ENCODE measurements at places on chromosomes 13 and 19.

- DNase-seq = no peak
Measured at GRCh38 chr13:97567510-97568243, 133.7 kb downstream of the RAP2A start.

DNA sequence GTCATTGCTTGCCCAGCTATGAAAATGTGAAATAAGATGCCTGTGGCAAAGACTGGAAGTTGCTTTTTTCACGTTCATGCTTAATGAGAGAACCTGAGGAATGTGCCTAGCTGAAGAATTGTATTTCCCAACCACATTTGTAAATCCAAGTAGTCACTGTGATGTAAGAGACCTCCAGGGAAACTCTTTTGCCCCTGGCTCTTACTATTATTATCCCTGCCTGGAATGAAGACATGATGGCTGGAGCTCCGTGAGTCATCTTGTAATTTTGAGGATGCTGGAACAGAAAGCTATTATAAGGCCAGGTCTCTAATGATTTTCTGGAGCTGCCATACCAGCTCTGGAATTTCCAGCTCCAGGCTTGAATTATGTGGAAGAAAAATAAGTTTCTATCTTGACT lies 894.3 kb downstream of the DIAPH3 start:
- DNase-seq = no peak

GRCh38 chr13:73189362-73189761 lies 130.6 kb downstream of the KLF5 start:
- DNase-seq = no peak

GRCh38 chr13:44305917-44306370 lies 67.7 kb upstream of the SERP2 start:
- DNase-seq = no peak

DNA sequence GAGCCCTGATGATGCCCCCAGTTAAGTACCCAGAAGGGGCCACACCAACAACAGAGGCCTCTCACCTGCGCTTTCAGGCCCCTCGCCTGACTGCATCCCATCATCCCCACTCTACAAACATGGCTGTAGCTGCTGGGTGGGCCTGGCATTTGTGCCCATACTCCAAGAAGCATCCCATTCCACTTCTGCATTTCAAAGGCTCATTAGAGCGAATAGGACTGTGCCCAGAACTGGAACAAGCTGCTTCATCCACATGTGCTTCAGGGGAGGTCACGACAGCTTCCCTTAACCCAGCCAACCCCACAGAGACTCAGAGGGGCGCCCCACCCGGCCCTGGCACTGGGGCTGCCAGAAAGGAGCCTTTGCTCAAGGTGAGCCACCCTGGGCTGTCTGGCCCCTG lies 156.9 kb downstream of the SIPA1L3 start:
- DNase-seq = no peak

DNA sequence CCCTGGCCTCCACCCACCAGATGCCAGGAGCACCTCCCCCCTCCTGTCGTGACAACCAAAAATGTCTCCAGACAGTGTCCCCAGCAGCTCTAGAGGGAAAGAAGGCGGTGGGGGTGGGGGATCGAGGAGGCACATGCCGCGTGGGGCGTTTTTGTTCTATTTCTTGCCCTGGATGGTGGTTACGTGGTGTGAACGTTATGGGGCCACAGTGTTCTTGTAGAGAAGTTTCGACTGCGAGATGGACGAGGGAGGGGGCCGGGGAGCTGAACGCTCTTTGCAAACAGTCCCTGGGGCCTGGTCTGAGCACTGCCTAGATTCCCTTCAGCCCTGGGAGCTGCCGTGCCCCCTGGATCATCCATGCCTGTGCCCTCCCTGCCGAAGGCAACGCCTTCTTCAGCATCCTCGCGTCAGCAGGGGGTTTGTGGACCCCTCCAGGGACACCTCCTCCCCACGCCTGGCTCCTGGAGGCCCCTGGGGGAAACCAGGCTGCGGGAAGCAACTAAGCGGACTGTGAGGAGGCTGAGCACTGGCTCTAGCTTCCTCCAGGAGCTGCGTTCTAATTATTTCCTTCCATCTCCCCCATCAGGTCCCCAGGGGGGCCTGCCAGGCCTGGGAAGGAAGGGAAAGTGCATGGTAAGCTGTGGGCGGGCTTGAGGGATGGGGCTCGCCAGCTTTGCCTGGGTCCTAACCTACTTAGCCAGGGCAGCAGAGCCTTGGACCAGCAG lies 131.5 kb downstream of the IER2 start:
- DNase-seq = no peak

DNA sequence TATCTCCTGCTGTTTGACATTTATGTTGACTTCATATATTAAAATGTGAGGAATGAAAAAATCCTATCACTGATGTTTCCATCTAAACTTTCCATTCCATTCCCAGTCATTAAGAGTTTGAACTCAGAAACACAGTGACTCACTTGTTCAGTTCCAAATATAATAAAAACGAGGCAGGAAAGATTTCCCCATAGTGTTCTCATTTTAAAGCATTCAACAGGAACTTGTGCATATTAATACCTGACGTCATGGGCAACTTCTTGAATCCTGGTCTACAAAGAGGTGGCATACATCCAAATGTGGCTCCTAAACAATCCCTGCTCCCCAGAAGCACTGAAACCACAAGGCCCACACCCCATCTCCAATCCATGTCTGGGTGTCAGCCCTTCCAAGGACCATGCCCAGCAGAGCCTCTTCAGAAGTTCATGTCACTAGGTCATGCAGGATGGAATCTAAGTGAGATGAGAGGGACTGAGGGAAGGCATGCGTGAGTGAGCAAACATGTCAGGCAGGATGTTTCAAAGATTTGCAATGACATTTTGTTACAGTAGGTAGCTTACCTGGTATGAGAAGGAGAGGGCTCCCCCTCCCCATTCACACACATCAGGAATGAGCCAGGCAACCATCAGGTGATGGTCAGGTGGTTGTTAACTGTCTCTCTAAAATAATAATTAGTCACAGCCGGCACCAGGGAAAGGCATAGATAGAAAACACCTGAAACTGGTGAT lies 9.4 kb upstream of the ERVV-2 start:
- no peak for DNase-seq

DNA sequence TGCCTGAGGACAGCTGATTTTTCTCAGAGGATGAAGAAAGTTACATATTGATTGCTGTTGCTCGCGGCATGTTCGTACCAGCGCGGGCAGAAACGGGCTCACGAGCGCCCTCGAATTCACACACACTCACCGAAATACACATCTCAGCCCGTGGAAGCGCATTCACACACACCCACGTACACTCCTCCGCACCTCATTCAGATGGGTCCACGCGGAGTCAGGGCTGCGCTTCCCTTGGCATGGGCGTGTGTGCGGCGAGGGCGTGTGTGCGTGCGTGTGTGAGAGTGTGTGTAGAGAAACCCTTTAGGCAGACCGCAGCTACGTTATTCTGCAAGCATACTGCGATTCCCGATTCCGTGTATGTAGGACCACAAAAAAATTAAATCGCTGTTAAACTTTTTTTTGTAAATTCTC lies 2.1 kb upstream of the PCDH17 start:
- DNase-seq = no peak

GRCh38 chr19:11444059-11444458 lies 8.6 kb downstream of the PRKCSH start:
- DNase-seq = no peak

GRCh38 chr19:15212711-15213110 lies 11.9 kb upstream of the NOTCH3 start:
- DNase-seq = no peak

- DNase-seq = no peak
Measured at GRCh38 chr13:26658448-26659385, 101.2 kb downstream of the WASF3 start.

DNA sequence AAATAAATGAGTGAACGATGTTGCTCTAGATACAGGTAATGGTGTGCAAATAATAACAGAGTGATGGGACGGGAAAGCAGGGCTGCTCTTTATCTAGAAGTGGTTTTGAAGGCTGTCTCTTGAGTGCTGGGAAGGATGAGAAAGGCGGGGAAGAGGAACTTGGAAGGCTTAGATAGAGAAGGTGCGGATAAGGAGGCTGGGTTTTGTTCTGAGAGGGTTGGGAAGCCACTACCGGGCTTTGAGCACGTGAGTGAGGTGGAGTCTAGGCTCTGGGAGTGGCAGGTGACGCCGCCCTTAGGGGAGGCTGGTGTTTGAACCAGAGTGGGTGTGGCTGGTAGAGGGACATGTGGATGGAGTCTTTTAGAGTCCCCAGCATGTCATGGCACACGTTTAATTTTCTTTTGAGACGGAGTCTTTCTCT lies 811 bp downstream of the ARMC6 start:
- peak; percentile 65 for DNase-seq

DNA sequence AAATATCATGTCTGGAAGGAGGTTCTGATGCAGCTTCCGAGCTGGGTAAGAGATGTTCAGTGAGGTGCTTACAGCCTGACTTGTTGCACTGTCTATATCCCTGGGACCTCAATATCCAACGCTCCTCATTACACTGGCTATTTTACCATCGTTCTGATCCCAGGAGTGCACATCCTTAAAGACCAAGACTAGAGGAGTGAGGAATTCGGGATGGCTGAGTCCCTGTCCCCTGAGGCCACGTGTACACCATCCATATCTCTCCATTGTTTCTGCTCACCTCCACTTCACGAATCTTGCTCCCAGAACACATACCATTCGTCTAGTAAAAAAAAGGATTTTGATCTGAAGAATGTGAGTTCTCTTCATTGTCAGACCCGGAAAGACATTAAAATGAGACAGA lies at the start of gene OR7G2:
TSS of gene OR7G2 (minus strand) at position 101 of the 400 bp plus-strand sequence. CDS start 4,232 bp downstream, outside the sequence.
- DNase-seq = no peak

DNA sequence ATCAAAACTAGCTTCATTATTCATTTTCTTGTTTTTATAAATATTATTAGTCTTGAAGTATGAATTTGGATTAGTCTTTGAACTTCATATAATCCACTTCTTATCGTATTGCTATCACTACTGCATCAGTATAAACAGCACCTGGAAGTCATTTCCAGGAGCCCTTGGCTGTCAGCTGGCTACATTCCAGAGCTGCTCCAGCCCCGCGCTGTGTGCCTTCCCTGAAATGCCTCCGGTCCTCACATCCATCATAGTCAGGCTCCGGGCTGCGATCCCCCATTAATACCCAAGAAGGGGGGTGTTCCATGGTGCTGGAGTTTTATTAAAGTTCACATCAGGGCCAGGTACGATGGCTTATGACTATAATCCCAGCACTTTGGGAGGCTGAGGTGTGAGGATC lies 124.3 kb upstream of the GJB6 start:
- no peak for DNase-seq

DNA sequence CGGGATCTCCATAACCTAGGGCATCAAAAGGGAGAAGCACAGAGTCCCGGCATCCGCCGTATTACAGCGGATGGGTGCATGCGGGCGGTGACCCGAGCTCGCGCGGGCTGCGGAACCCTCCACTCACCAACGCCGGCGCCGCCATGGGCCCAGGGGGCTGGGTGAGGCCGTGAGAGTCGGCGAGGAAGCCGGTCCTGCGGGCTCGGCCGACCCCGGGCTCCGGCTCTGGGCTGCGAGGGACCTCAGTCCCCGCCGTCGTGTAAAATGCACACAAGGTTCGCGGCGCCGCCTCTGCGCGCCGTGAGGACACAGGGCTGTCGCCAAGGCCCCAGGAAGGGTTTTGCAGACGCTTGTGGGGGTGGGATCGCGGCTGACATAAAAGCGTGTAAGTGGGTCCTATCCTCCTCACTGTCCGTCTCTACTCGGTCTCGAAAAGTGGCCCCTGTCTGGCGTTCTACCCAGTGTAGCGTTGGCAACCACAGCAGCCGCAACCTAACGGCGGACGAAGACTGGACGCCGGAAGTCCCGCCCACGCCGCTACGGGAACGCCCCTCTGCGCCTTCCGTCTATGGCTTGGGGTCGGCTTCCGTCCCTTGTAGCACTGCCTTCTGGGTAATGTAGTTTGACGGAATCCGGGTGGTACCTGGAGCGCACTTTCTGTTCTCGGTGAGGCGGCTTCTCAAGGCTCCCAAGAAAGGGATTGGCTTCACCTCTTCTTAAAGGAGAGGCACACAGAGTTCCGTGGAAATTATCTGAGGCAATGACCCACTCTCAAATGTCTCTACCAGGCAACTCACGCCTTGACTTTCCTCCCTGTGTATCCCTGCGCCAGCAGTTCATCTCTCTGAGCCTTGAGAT lies at the start of gene ZNF599:
TSS of gene ZNF599 (minus strand) at position 519 of the 858 bp plus-strand sequence. CDS start at position 145, 374 bp downstream.
- DNase-seq = peak; percentile 90

DNA sequence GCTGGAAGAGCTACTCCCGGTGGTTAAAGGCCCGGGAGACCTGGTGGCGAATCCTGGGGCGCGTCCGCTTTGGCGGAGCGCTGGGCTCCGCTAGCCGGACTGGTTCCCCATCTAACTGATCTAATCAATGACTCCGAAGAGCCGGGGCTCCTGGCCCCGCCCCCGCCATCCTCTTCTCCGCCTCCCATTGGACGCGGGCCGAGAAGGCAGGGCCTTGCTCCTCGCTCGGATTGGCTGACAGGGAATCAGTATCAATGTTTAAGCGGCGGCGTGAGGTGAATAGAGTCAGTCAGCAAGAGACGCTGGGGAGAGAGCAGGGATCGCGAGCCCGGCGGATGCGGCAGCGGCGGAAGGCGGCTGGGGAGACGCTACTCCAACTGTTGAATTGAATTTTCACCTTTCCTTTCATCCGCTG lies 1.7 kb upstream of the PCDH17 start:
- no peak for DNase-seq

DNA sequence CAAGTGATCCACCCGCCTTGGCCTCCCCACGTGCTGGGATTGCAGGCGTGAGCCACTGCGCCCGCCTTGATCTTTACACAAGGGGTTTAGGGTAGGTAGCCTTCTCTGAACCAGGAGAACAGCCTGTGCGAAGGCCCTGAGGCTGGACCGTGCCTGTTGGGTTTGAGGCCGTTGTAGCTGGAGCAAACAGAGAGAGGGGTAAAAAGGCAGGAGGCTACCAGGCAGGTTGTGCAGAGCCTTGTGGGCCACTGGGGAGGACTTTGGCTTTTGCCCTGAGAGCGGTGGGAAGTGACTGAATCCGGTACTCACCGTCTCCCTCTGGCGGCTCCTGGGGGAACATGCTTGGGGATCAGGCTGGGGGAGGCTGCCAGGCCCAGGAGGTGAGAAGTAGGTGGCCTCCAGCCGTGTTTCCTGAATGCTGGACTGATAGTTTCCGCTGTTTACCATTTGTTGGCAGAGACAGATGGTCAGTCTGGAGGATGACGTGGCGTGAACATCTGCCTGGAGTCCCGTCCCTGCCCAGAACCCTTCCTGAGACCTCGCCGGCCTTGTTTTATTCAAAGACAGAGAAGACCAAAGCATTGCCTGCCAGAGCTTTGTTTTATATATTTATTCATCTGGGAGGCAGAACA lies 24.6 kb downstream of the SPC24 start:
- peak; percentile 62 for DNase-seq

DNA sequence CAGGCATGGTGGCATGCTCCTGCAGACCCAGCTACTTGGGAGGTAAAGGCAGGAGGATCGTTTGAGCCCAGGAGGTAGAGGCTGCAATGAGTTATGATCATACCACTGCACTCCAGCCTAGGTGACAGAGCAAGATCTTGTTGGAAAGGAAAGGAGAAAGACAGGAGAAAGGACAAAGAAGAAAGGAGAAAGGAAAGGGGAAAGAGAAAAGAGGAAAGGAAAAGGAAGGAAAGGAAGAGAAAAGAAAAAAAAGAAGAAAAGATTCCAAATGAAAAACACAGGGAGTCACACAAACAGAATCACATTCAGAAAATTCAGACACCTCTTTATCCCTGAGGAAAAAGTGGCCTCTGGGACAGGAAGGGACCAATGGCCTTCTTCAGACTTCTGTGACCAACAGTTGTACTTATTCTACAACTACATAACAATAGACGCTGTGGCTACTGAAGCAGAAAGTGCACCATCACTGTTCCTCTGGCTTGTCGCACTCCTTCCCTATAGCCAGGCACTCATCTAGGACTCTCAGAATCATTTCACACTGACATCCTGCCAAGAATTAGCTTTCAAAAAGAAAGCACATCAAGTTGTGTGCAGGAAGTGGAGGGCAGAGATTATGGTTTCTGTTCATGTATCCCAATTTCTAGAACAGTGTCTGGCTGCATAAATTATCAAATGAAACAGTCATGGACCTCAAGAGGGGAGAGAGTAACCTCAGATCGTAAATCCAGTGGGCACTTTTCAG lies 5.9 kb downstream of the MTMR6 start:
- DNase-seq = no peak
